ENCODE measurements at places on chromosomes 2 and 18. TPM values are rescaled to one million over a fixed set of nuclear protein-coding genes. Genes with fewer than 3 reads are reported as not detected.

Gene PPP1R1C
- 1.0 TPM for total RNA-seq

Gene ALLC
- not detected for total RNA-seq

Gene M1AP
- 0.56 TPM for total RNA-seq

Gene EPB41L3
- total RNA-seq, result 87.7 TPM

Gene FAP
- 0.34 TPM for total RNA-seq

Gene SCG2
- total RNA-seq, result 6.7 TPM

Gene GALR1
- total RNA-seq, result 0.46 TPM
